Stimulated activated CD8-positive, alpha-beta memory T cell treated with anti-CD3 and anti-CD28 coated beads, Interleukin-4, amount 100 ng/mL, for 1 hour (primary cell): ENCODE measurements at places on chromosomes 16 and 17.

DNA sequence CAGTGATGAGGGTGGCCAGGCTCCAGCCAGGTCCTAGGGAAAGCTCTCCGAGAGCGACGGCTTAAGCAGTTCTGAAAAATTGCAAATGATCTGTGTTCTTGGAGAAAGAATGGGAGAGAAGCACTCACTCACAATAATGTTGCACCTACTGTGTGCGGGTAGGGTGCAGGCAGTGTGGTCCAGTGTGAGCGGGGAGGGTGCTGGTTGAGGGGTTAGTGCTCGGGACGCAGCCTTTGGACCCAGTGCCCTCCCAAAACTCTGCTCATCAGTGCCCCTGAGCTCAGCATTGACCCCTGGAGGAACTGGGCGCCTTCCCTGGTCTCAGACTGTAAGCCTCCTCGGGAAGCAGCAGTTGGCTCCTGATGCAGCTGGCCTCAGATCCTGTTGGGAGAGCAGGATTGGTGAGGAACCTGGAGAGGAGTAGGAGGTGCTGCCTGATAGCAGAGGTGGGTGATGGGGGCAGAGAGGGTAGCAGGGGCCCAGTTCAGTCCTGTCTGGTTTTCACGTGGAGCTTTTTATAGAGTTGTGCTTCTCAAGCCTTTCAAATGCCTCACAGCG is 23.6 kb upstream of the ZNF750 start:
- DNase-seq = no peak

- DNase-seq = peak; percentile 25
Measured at GRCh38 chr17:79391376-79392233, 219.2 kb downstream of the RBFOX3 start.

DNA sequence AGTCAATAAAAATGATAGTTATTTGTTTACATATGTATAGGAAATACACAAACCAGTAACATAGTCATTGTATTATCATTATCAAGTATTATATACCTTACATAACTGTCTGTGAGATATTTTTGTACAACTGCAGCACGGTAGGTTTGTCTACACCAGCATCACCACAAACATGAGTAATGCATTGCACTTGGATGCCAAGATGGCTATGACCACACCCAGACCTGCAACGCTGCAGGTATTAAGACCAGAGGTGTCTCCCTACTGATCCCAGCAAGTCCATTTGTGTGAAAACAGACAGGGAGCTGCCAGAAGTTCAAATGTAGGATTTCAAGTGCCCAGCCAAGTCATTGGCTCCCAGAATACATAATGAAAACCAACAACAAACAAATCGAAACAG is 34.2 kb upstream of the NOS2 start:
- DNase-seq = no peak

GRCh38 chr16:89489898-89490438 is 393 bp downstream of the ANKRD11 start:
- DNase-seq = no peak

- no peak for DNase-seq
Measured at GRCh38 chr16:81515281-81515680, 70.7 kb downstream of the CMIP start.

GRCh38 chr17:75691801-75692626 is 24.9 kb downstream of the SAP30BP start:
- DNase-seq = no peak

GRCh38 chr17:57226793-57227192 is 29.5 kb upstream of the MSI2 start:
- no peak for DNase-seq

DNA sequence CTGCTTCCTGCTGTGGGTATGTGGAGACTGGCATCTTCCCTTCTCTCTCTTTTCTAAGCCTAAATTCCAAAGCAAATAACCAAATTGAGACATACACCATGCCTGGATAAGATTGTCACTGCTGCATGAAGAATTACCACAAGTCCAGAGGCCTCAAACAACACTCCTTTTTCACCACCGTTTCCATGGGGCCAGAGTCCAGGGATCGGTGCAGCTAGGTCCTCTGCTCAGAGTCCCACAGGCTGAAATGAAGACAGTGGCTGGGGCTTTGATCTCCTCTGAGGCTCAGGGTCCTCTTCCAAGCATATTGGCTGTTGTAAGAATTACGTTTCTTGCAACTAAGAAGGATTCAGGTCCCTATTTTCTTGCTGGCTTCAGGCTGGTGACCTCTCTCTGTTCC is 130.4 kb downstream of the SLC39A11 start:
- no peak for DNase-seq

DNA sequence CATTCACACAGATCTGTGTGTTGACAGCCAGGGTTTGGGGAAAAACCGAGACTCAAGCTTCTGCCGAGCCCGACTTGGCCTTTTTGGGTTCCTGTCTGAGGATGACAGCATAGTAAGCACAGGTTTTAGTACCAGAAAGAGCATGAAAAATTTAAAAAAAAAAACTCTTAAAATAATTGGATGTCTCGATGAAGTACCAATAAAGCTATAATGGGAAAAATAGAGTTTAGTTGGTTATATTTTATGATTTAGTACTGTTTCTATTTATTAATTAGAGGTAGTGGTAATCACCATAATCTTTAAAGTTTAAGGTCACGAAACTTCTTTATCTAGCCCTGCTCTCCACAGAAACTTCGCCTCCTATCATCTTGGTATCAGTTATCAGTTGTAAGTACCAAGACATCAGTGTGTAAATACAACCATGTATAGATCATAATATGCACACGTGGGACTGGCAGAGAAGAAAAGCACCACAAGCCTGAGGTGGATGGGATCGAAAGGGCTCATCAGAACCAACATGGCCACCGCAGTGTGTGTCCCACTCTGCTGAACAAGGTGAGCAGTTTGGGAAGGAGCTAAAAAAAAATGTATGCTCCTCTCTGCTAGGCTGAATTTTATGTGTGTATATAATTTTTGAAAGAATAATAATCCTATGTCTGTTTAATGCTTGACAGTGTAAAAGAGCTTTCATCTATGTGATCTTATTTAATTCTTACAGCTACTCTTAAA is 14.4 kb upstream of the EEF2K start:
- DNase-seq = no peak
